ENCODE measurements at places on chromosomes 3 and 15.

GRCh38 chr3:123919353-123919752 lies 35.2 kb upstream of the MYLK start:
- DNase-seq: no peak

- DNase-seq: no peak
These were observed 46.0 kb downstream of the RHCG start for GRCh38 chr15:89450076-89451006.

GRCh38 chr3:146191051-146191450 lies 30.1 kb upstream of the PLOD2 start:
- DNase-seq: no peak

GRCh38 chr15:25742776-25743547 lies 120.2 kb downstream of the ATP10A start:
- DNase-seq: no peak

DNA sequence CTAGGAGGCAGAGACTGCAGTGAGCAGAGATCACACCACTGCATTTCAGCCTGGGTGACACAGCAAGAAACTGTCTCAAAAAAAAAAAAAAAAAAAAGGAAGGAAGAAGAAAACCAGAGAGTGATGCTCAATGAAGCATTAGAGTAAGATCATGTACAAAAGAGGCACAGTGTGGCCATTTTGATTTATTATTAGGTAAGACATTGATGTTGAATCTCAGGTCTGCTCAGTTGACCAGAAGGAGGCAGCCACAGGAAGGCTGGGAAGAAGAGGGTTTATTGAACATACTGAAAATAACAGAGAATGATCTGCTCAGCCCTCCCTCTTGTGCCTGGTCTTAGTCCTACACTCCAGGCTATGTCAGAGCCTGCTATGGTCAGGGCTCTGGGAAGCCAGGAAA lies 15.6 kb downstream of the LRRK1 start:
- no peak for DNase-seq

DNA sequence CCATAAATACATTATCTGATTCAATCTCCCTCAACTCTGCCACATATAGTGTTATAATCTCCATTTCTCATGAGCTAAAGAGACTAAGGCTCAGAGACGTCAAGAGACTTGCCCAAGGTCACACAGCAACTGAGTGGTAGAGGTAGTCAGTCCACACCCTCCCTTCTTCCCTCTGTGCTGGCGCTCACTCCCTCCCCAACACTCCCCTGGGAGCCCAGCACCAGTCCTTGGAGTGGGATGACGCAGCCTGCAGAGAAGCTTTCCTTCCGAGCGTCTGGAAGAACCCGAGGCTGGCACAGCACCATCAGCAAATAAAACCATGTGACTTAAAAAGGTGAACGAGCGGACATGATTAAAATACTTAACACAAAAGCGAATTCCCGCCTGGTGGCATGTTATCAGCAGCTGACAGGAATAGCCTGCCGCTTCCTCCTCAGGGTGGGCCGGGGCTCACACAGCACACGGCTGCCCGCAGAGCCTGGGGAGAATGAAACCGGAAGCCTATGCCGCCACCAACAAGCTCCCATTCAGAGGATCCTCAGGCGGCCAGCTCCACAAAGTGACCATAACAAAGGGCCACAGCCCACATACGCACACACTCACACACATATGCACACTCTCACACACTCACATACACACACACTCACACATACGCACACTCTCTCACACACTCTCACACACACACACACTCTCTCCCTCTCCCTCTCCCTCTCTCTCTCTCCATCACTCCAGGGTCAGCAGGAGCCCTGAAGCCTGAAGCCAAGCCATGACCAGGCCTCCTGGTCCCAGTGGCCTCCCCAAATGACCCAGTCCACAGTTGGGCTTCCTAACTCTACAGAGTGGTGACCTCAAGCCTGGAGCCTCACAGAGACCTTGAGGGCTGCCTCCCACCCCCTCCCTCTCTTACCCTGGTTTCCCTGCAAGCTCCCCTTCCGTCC lies 120.5 kb downstream of the XXYLT1 start:
- no peak for DNase-seq

GRCh38 chr3:6078436-6078835 lies 782.5 kb upstream of the GRM7 start:
- no peak for DNase-seq

DNA sequence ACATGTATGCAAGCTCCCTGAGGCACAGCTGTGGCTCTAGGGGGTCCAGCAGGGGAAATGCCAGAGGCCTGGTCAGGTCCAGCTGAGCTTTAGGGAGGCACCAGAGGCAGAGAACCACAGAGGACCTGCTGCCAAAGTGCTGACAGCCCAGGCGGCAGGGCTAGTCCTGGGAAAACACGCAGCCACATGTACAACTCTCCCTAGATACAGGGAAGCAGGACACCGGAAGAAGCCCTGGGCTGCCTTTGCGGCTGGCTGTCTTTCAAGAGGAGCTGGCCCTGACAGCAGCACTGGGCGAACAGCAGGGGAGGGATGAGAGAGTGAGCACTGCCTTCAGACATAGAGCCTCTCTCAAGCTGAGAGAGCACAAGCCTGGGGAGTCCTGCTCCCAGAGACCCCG lies 40.7 kb downstream of the RFT1 start:
- no peak for DNase-seq

GRCh38 chr3:125582707-125583106 lies 12.6 kb downstream of the OSBPL11 start:
- no peak for DNase-seq

- DNase-seq: no peak
These were observed 5.3 kb upstream of the ALPK3 start for GRCh38 chr15:84811828-84812227.

DNA sequence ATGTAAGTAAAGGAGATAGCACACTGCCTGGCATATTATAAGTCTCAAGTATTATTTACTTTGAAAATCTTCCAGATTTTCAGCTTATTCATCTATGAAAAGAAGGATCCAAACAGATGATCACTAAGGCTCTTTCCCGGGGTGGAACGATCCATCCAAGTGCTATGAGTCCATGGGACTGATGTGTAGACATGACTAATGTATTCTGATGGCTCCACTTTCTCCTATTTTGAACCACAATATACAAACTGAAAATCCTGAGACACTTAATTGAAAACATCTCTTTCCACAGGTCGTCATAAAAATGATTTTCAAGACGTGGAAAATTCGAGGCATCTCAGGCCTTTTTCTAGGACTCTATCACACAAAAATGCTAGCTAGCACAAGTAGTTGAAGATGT lies 33.4 kb upstream of the CHRM5 start:
- no peak for DNase-seq

DNA sequence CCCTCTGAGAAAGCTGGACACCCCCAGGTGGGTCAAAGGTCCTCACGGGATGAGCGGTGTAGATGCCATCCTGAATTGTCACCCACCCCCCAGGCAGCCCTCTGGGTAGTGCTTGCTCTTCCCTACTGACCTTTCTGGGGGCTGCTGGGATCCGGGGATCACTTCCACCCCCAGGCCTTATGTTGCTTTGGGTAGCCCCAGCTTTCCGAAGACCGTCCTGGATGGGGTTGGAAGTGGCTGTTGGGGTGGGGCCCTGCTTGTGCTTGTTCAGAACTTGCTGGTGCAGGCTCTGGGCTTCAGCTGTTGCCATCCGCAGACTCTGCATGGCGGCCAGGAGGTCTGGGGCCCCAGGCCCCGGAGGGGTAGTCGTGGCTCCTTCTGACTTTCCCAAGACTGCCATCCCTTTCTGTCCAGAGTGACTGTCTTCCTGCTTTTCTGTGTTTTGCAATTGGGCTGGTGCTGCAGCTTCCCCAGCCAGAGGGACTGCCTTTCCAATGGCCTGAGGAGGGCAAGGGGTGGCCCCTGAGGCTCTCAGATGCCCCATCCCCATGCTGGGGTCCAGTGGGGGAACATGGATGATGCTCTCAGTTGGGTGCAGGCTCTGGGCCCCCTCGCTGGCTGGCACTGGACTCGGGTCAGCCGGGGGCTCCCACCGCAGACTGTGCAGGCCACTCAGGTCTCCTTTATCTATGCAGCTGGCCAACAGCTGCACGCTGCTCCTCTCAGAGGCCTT lies 6.3 kb downstream of the XIRP1 start:
- no peak for DNase-seq

GRCh38 chr3:33521736-33522135 lies 81.5 kb upstream of the UBP1 start:
- no peak for DNase-seq

- DNase-seq: no peak
These were observed 419 bp downstream of the FAM227B start for GRCh38 chr15:49620199-49620598.

- DNase-seq: no peak
These were observed 394.5 kb upstream of the RARB start for GRCh38 chr3:25033407-25034029.

- DNase-seq: no peak
These were observed 6.2 kb upstream of the IGDCC3 start for GRCh38 chr15:65383991-65384390.

GRCh38 chr3:61978460-61979419 lies 394.6 kb downstream of the FEZF2 start:
- DNase-seq: no peak

GRCh38 chr3:62724503-62724902 lies 150.7 kb downstream of the CADPS start:
- DNase-seq: no peak

DNA sequence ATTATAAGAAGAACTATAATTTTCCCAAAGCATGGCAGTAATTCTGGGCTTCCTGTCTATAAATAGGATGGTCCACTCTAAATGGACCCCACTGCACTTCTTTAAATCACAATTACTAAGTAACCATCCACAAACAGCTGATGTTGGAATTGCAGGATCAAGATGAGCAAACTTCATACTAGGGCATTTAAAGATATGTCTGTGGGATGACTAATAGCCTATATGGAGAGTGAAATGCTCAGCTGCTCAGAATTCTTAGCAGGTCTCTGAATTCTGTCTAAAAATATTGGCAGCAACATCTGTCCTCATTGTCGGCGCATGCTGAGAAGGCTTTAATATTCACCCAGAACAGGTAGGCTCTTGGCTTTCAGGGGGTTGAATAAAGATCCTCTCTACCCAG lies 140.4 kb downstream of the SATB1 start:
- no peak for DNase-seq

GRCh38 chr15:33580526-33580925 lies 269.8 kb downstream of the RYR3 start:
- no peak for DNase-seq

DNA sequence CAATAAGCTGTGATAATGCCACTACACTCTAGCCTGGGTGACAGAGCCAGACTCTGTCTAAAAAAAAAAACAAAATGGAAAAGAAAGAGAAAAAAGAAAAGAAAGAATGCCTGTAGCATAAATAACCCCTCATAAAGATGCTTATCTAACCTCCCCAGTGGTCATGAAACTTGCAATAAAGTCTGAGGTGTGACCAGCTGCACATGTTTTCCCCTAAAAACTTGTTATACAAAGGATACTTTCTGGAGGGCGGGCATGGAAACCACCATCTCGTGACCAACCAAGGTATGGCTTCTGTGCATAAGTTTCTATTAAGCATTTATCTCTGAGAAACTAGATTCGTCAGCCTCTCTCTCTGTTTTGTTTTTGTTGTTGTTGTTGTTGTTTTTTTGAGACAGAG lies 21.8 kb downstream of the CCDC32 start:
- DNase-seq: no peak

GRCh38 chr3:128012050-128012449 lies 40.2 kb upstream of the SEC61A1 start:
- DNase-seq: no peak

GRCh38 chr3:194381460-194381875 lies 11.9 kb upstream of the LRRC15 start:
- DNase-seq: no peak

GRCh38 chr3:14267976-14268375 lies 89.4 kb downstream of the LSM3 start:
- DNase-seq: no peak

DNA sequence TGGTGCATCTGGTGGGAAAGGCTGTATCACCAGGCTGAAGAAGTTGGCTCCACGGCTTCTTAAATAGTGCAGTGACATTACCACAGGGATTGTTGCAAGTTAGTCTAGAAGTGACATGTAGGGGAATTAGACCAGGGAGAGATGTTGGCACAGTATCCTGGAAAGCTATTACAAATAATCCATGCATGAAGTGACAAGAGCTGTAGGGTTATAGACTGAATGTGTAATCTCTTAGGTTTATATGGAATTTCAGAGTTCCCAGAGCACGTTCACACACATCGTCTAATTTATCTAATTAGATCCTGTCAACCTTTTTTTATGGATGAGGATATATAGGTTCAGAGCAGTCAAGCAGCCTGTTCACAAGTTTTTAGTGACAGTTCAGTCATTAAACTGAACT lies 37.3 kb upstream of the APH1B start:
- no peak for DNase-seq

Data from stimulated activated CD4-positive, alpha-beta T cell treated with anti-CD3 and anti-CD28 coated beads, Interleukin-2, amount 100 ng/mL, for 24 hours (primary cell).